ENCODE measurements at places on chromosomes 1 and 21.
A peak's percentile ranks its signal among the peaks of the same experiment; 100 is the strongest.

- DNase-seq = no peak
Measured at GRCh38 chr1:46703927-46704641, 14.8 kb downstream of the EFCAB14 start.

- no peak for DNase-seq
Measured at GRCh38 chr1:187153047-187153446, 324.3 kb downstream of the PLA2G4A start.

GRCh38 chr1:202553560-202554038 is 156.7 kb downstream of the SYT2 start:
- no peak for DNase-seq

- no peak for DNase-seq
Measured at GRCh38 chr1:8222789-8223188, 95.1 kb upstream of the SLC45A1 start.

DNA sequence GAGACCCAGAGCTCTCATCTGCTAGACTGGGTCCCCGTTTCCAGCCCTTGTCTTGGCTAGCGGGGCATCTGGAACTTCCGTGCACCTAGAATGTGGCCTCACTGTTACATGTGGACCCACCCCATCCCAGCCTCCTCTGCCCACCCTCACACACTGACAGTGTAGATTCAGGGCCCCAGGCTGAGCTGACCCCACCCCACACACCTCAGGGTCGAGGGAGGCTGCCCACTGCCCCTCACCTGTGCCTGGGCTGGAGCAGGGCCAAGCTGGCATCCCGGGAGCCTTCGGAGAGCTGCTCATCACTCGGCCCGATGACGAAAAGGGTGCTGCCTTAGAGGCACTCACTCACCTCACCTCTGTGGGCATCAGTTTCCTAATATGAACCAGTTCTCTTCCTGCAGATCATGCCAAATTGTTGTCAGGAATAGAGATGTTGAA is 11.1 kb downstream of the ACOT11 start:
- DNase-seq = no peak

- no peak for DNase-seq
Measured at GRCh38 chr1:159088050-159088449, 11.5 kb upstream of the AIM2 start.

DNA sequence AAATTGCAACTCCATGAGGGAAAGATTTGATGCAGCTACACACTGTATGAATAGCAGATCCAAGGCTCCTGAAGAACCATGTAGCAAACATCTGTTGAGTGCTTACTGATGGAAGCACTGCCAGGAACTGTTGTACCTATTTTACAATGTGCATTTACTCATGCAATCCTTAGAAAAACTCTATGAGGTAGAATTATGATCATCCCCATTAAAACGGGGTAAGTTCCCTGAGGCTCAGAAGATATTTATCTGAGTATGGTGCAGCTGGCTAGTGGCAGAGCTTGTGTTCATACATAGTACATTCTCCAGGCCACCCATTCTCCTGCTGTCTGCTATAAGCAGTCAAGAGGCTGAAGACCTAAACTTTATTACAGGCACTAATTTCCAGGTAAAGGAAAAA is 54.4 kb upstream of the C8B start:
- DNase-seq = no peak

GRCh38 chr1:70656361-70656760 is 245.3 kb downstream of the CTH start:
- no peak for DNase-seq

- no peak for DNase-seq
Measured at GRCh38 chr1:245334827-245335490, 180.2 kb downstream of the KIF26B start.

DNA sequence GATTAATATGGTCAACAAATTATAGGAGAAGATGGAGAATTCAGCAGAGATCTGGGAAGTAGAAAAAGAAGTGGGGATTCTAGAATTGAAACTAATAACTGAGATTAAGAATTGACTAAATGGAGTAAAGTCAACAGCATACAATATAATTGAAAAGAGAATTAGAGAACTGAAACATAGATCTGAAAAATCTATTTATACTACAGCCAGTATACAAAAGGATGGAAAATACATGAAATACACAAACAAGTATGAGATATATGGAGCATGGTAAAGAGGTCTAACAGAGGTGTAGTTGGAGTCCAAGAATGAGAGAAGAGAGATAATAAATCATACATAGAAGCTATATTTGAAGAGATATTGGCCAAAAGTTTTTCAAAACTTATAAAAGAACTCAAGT is 235.2 kb downstream of the FGGY start:
- peak; percentile 8 for DNase-seq

DNA sequence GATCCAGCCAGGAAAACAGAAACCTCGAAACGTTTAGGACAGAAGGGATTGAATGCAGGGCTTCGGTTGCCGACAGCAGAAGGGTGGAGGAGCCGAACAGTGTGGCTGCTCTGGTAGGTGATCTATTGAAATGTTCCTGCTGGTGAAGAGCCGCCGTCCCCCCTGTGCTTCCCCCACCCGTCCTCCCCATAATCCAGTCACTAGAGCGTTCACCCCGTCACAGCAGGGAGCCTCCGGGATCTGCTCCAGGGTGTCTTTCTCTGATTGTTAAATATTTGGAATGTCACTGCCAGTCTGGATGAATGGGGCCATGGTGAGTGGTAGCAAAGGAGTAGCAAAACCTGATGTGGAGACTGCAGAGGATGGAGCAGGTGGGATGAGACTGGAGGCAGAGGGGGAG is 255.1 kb upstream of the CSF3R start:
- DNase-seq = no peak

GRCh38 chr1:51642739-51643142 is 25.8 kb downstream of the OSBPL9 start:
- DNase-seq = no peak

DNA sequence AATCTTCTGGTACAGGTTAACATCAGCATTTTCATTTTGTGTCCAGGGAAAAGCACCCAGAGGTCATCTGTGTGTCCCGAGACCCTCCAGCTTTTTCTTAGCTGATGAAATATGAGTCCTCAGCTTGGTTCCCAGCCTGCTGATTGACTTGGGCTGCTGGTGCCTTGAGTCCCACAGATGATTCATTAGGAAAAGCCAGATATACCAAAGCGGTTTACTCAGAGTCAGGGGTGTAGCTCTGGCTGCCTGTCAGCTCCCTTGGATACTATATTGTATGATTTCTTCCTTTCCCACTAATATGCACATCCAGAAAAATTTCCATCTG is 43.7 kb upstream of the MAB21L3 start:
- DNase-seq = no peak

GRCh38 chr1:234507089-234507488 is 28.1 kb upstream of the TARBP1 start:
- no peak for DNase-seq

GRCh38 chr1:90964444-90965035 is 57.3 kb downstream of the ZNF644 start:
- no peak for DNase-seq

DNA sequence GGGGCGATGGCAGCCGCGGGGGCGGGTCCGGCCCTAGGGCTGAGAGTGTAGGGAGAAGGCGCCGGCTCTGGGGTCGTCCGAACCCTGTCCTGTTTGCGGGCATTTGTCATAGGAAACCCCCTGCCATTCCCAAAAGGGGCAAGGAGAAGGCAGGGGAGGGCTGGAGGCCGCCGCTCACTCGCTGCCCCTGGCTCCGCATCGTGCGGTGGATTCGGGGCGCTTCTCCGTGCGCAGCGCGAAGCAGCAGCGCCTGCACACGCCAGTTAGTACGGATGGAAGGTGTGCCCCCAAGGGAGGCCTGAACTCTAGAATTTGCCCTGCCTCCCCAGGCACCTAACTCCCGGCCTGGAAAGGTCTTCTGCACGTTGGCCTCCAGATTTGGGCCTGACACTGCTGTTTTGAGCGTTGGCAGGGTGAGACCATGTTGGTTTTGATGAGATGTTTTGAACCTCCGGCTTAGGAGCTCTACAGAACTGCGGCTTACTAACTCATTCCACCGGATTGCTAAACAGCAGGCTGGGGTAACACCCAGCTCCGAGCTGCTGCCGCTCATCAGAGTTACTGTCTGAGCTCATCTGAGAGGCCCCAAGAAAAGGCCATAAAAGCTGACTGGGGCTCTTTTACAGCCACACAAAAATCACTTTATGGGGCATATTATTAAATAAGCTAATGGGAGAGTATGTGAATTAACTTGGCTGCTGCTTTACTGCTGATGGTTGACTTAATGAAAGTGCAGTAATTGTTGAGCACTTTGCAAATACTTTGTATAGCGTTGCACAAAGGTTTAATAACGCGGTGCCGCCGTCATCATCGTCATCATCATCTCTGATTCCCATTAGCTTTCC is 987 bp downstream of the GPR137B start:
- DNase-seq = peak; percentile 55

GRCh38 chr1:53319296-53320101 is 8.4 kb downstream of the LRP8 start:
- no peak for DNase-seq

DNA sequence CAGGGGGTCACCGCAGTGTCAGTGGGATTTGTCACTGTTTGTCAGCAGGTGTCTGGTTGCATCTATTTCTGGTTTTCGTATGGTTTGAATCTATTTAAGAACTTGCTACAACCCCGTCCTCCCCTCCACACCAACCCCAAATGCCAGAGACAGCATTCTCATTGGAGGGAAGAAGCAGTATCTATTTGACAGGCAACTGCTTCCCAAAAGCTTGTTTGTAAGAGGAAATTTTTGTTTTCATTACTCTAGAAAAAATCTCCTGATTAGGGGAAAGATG is 54.4 kb downstream of the NR5A2 start:
- no peak for DNase-seq

GRCh38 chr1:36725151-36725550 is 242.4 kb upstream of the CSF3R start:
- no peak for DNase-seq

DNA sequence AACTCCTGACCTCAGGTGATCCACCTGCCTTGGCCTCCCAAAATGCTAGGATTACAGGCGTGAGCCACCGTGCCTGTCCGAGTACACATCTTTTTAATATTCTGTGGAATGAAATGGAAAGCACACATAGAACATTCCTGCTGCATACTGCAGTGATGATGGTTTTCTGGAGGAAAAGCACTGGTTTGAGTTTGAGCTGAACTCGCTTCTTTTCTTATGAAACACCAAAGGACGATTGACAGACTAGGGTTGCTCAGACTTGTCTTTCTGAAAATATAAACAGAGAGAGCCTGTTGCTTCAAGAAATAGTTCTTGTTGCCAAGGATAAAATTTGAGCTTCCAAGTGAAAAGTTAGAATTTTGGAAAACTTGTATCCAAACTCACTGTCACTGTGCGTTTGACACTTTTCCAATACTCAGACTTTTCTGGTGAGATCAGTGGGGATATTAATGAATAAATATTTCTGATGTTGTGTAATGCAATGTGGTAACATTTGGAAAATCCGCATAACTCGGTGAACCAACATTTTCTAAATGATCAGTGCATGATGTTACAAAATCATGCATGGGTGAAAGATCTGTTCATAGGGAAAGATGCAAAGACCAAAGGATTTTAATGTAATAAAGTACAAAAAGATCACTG is 15.0 kb upstream of the ERMAP start:
- no peak for DNase-seq

DNA sequence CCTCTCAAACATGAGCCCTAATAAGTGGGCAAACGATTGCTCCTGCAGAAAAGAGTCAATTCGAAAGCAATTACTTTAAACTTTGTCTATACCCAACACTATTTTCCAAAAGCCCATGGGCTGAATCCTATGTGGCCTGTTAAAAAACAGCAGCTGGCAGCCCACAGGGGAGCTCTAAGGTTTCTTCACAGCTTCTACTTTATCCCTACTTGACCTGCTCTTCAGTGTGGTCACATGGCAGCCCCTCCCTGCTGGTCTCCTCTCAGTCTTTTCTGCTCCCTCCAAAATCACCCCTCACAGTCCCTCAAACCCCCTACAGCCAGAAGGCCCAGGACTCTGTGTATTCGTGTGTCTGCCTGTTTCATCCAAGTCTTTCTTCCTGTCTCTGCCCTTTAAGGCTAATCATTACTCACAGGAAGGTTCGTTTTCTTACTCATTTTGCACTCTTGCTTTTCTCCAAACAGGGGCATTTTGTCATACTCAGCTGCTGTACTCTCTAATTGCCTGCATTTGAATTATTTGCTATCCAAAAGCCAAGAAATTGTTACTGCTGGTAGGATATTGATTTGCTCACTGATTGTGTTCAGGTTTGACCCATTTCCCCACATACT is 62.4 kb upstream of the FAM3B start:
- no peak for DNase-seq

DNA sequence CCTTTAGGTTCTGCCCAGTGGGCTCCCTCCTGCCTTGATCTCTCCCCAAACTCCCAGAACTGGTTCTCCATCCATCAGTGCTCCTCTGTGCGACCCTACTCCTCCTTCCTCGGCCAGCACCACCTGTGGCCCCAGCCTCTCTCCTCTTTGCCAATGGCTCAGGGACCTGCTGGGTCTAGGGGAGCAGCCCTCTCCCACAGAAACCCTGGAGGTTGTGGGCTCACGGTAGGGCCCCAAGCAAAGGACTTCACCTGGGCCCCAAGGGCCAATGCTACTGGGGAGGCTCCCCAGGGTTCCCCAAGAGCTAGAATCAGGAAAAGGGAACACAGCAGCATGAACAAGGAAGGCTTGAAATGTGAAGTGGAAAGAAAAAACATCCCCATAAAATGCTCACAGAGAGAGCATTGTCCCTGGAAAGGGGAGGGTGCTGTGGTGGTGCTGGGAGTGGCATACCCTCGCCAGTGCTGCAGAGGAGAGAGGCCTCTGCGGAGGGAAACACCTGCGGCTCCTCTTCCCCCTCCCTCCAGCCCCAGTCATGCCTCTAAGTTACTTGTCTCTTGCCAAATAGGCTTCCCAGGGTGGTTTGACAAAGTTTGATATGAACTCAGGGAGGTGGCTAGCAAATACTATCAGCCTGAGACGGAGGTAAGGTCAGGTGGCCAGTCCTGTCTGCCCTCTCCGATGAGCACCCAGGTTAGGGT is 2.5 kb downstream of the TMEM63A start:
- DNase-seq = no peak

DNA sequence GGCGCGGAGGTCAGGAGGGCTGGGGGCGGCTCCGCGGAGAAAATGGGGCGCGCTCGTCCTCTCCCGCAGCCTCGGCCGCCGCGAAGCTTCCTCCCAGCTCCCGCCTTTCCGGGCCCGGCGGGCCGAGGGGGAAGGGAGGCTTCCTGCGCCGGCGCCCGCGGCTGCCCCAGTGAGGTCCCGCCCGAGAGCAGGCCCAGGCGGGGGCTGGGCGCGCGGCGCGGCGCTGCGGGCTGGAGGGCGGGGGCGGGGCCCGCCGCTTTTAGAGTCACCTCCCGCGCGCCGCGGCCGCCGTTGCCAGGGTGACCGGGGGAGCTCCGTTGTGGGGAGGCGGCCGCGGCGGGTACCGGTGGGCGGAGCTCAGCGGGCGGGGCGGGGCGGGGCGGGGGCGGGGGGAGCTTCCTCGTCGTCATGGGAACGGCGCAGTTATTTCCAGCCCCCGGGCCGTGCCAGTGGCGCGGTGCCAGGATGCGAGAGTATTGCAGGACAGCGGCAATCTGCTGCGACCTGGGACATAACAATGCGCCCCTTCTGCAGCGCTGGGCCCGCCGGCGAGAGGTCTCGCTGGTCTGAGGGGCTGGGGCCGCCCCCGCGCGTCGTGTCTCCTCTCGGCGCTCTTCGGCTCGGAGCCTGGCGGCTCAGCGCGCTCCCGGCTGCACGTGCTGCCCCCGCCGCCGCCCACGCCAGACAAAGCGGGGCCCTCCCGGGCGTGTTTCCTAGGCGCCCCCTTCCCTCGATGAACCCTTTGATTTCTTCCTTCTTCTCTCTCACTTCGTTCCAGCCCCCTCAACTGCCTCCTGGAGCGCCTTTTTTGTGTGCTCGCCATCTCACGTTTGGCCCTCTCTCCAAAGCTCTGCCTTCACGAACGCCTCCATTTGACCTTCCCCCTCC is 16.9 kb downstream of the IER5 start:
- DNase-seq = peak; percentile 97

- DNase-seq = no peak
Measured at GRCh38 chr1:87404296-87404695, 75.6 kb downstream of the LMO4 start.

All from GM20000 (cell line).